NCI-H1930 (cell line): ENCODE measurements at places on chromosomes 1 and 21.

GRCh38 chr1:14598498-14599182 is at the start of gene KAZN:
TSS of gene KAZN (plus strand) at chr1:14598685.
- peak; percentile 43 for DNase-seq

- DNase-seq = no peak
Observed at GRCh38 chr1:19325368-19325957, 13.3 kb downstream of the SLC66A1 start.

- no peak for DNase-seq
Observed at GRCh38 chr1:228105996-228106799, 2.9 kb downstream of the MRPL55 start.

GRCh38 chr1:42210421-42211133 is 46.0 kb upstream of the GUCA2A start:
- DNase-seq = no peak

GRCh38 chr1:203112475-203112874 is 15.1 kb upstream of the ADORA1 start:
- DNase-seq = no peak

DNA sequence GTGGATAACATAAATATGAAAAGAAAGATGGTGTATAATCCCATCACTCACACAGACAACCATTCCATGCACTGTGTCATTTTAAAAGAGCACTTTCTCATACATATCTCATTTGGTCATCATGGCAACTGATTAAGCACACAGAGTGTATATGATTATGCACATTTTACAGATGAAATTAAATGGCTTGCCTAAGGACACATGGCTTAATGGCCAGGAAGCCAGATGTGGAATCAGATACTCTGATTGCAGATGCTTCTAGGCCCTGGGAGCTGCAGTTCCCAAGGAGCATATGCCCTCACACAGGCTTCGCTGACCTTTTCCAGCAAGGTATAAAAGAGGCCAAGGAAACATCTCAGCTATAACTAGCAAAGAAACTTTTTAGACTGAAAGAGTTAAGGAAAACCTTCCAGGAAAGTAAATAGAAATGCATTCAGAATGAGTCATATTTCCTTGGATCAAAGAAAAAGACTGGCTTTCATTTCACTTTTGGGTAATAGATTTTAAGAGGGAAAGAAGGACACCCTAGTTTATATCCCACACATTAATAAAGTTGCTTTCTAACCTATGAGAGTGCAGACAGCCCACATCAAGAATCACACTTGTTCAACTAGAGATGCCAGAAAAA is 19.6 kb upstream of the FAM89A start:
- no peak for DNase-seq

DNA sequence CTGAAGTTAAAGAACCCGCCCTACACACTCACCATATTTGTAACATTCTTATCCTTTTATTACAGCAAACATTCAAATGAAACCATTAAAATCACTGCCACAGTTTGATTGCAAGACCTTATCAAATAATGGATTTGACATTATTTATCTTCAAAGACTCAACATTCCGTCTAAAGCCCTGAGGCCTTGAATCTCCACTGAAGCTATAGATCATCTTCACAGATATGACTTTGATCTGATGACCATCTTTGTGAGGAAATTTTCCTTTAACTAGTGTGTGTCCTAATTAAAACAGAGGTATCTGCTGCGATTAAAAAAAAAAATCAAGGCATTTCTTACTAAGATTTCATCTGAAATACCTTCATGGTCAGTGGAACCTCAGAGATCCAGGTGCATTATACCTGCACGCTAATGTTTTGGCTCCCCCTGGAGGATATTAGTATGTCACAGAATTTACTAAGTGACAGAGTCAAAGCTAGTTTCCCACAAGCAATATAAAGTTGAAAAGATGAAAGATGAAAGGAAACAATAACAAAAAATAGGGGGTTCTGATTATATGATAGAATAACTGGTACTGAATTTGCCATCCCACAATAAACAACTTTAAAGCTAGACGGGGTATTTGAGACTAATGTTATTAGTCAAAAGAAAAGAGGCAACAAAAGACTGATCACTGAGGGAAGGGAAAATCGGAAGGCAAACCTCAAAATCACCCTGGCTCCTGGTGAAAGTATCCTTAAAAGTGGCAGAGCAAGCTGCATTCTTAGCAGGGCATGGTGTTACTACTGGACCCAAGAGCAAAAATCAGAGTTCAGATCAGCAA is 923.4 kb downstream of the NCAM2 start:
- peak; percentile 3 for DNase-seq

DNA sequence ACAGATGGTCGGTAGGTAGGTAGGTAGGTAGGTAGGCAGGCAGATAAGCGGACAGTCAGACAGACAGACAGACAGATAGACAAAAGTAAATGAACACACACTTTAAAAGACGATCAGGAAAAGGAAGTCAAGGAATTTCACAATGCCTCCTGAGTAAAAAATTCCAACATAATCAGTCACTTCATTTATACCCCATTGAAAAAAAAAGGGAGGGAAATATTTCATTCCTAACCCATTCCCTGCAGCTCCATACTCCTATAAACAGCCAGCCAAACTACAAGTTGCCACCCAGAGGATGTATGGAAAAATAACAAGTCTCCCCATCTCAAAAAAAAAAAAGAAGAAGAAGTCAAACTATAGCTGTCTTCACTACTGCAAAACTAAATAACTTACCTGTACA is 43.4 kb downstream of the ZZZ3 start:
- no peak for DNase-seq

DNA sequence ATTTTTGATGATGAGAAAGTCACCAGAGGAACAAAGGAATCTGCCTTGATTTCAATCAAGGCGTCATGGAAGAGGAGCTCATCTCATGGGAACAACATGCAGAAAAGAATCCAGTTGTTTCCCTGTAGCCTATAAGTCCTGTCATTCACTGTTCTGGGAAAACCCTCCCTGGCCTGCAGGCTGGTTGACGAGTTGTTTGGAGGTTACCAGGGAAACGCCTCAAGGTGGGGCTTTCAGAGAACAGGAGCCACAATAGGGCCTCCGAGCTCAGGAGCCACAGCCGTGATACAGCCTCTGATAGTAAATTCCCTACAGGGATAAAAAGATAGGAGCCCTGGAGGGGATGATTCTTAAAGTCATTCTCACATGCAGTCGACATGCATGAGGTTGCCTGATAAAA is 135.2 kb downstream of the PSMG1 start:
- DNase-seq = no peak

- no peak for DNase-seq
Observed at GRCh38 chr1:866095-866494, 57.6 kb upstream of the SAMD11 start.

DNA sequence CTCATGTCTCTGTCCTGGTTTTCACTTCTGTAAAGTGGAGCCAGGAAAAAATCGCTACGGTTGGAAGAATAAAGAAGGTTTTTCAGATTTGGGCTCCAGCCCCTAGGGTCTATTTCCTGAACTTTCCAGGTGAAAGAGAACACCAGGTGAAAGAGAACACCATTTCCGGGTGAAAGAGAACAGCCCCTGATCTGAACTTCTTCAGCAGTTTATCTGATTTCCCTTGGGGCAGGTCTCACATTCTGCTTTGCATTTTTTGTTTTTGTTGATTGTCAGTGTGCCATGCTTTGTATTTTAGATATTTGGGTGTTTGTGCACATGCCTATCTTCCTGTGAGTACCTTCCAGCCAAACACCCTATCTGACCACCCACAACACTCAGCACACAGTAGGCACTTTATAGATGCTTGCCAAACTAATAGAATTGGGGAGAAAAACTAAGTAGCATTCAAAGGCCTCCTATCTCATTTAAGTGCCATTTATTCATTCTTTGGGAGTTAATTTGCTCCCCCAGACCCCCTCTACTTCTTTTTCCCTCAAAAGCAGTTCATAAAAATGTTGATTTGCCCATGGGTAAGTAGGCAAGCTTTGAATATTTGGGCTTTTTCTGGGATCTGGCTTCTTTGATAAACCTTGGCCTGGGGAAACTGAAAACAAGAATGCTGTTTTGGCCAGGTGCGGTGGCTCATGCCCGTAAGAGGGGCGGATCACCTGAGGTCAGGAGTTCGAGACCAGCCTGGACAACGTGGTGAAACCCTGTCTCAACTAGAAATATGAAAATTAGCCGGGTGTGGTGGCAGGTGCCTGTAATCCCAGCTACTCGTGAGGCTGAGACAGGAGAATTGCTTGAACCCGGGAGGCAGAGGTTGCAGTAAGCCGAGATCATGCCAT is 2.2 kb downstream of the NAV1 start:
- DNase-seq = no peak
